ENCODE measurements at places on chromosomes 3 and 15.
A peak's percentile ranks its signal among the peaks of the same experiment; 100 is the strongest.

- H3K4me1 ChIP-seq, result no peaks in the 10 kb centered on the region
- peaks cover 3% of the 10 kb centered on the region for H3K27me3 ChIP-seq
- DNase-seq, result no peak
Measured at GRCh38 chr3:158918008-158918407, 116.2 kb downstream of the MFSD1 start.

DNA sequence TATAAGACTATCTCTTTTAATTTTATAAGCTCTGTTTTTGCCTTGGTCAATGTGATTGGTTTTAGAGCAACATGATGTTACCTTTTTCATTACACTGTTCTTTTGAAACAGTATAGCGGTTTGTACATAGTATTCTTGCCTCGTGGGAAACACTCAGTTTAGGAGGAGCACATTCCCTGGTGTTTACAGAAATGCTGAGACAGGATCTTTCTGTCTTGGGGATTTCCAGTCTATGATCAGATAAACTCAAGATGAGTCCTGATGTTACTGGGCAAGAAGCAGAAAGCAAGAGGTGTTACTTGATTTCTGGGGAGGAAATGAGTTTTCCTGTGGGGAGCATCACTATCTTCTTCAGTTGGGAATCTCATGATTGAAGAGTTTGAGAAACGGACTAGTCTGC is 2.5 kb downstream of the TMEM266 start:
- H3K36me3 ChIP-seq, result no peaks in the 10 kb centered on the region
- no peak overlapping the region for H3K4me3 ChIP-seq
- peaks cover 82% of the 10 kb centered on the region for H3K27me3 ChIP-seq
- H3K4me1 ChIP-seq, result peaks cover 54% of the 10 kb centered on the region

DNA sequence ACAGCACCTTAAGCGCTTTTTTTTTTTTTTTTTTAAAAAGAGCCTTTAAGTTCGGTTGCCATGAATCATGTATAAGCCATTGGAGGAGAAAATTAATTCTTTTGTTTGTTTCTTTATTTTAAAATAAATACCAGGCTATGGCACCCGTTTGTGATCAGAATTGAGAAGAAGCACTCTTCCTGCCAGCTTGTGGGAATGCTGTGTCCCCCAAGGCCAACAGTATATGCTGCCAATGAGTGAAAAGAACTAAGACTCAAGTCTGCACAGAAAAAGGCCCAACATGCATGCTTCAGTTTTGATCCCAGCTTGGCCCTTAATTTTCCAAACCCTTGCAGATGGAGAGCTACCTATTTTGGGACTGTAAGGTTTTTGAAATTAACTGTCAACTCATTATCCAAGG is 90.5 kb downstream of the LRRC3B start:
- H3K27ac ChIP-seq, result no peak overlapping the region
- H3K4me1 ChIP-seq, result no peaks in the 10 kb centered on the region
- DNase-seq, result no peak
- no peaks in the 10 kb centered on the region for H3K36me3 ChIP-seq

DNA sequence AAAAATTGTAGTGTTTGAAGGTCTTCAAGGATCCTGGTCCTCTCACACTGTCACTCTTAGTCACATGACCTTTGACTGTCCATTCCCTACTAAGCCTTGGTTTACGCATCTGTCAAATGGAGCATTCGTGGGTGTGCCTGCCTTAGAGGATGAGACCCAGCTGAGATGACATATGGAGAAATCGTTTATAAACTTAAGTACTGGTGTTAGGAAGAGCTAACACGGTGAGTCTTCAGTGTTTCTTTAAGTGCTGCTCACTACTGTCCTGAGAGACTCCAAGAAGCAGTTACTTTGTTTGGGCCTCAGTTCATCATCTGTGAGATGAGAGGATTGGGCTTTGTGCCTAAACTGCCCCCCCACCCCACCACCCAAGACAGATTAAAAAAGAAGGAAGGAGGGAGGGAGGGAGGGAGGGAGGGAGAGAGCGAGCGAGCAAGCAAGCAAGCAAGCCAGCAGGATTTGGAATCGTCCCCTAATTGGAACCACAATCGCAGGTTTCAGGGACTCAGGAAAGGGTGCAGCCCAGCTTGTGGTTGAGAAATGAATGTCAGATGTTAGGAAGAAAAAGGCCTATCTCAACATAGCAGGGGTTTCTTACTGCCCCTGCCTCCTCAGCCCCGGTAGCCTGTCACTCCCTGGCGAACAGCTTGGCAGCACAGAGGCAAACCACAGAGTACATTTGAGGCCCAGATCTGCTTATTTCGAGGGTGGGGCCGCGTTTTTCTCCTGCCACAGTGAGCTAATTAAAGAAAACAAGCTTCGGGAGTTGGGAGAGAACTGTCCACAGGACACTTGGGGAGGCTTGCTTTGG is 32.7 kb downstream of the SMAD3 start:
- H3K27ac ChIP-seq, result peak overlapping the region; percentile 93
- peaks cover 67% of the 10 kb centered on the region for H3K4me1 ChIP-seq
- H3K36me3 ChIP-seq, result peaks cover 50% of the 10 kb centered on the region
- no peaks in the 10 kb centered on the region for H3K27me3 ChIP-seq
- DNase-seq, result peak; percentile 61
- H3K4me3 ChIP-seq, result peak overlapping the region; percentile 78

- peak overlapping the region; percentile 99 for H3K27ac ChIP-seq
- H3K4me1 ChIP-seq, result peaks cover 30% of the 10 kb centered on the region
- no peaks in the 10 kb centered on the region for H3K27me3 ChIP-seq
- H3K36me3 ChIP-seq, result peaks cover 36% of the 10 kb centered on the region
- peak overlapping the region; percentile 98 for H3K4me3 ChIP-seq
Measured at GRCh38 chr3:15065550-15066007, 464 bp upstream of the MRPS25 start.

GRCh38 chr3:164250923-164251322 is 827.4 kb downstream of the SI start:
- DNase-seq, result no peak
- no peaks in the 10 kb centered on the region for H3K36me3 ChIP-seq
- no peaks in the 10 kb centered on the region for H3K4me1 ChIP-seq

DNA sequence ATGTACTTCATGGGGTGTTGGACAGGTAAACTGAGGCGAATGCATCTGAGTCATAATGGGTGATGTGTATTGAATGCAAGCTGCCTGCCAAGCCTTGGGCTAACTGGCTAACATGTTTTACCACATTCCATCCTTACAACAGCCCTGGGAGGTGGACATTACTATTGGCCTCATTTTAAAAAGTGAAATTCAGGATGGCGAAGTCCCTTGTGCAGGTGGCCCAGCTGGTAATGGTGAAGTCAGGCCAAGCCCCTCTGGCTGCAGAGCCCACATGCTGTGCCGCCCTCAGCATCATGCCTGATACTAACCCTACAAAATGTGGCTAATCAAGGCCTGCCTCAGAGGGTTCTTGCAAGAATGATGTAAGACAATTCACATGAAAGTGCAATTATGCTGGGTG is 60.0 kb upstream of the CHD2 start:
- peaks cover 46% of the 10 kb centered on the region for H3K4me1 ChIP-seq
- no peaks in the 10 kb centered on the region for H3K27me3 ChIP-seq
- DNase-seq, result no peak
- H3K36me3 ChIP-seq, result no peaks in the 10 kb centered on the region

- no peak for DNase-seq
- peak overlapping the region; percentile 96 for H3K27ac ChIP-seq
- H3K4me3 ChIP-seq, result peak overlapping the region; percentile 100
- peaks cover 60% of the 10 kb centered on the region for H3K36me3 ChIP-seq
- no peaks in the 10 kb centered on the region for H3K27me3 ChIP-seq
- peaks cover 53% of the 10 kb centered on the region for H3K4me1 ChIP-seq
Measured at GRCh38 chr15:84715441-84716035, 401 bp downstream of the SEC11A start.

GRCh38 chr15:63389902-63390670 is 8.4 kb upstream of the CA12 start:
- H3K4me1 ChIP-seq, result peaks cover 6% of the 10 kb centered on the region
- no peaks in the 10 kb centered on the region for H3K36me3 ChIP-seq
- H3K4me3 ChIP-seq, result no peak overlapping the region
- H3K27me3 ChIP-seq, result peaks cover 37% of the 10 kb centered on the region

- peaks cover 8% of the 10 kb centered on the region for H3K27me3 ChIP-seq
- H3K4me1 ChIP-seq, result no peaks in the 10 kb centered on the region
- no peak overlapping the region for H3K27ac ChIP-seq
- H3K4me3 ChIP-seq, result no peak overlapping the region
Measured at GRCh38 chr3:156964577-156964976, 138.4 kb downstream of the LEKR1 start.

- DNase-seq, result no peak
- H3K4me1 ChIP-seq, result peaks cover 3% of the 10 kb centered on the region
- no peak overlapping the region for H3K4me3 ChIP-seq
Measured at GRCh38 chr15:31283043-31283442, 43.6 kb upstream of the KLF13 start.

GRCh38 chr3:42497009-42497731 is 5.3 kb upstream of the VIPR1 start:
- DNase-seq, result peak; percentile 13
- H3K27me3 ChIP-seq, result peaks cover 31% of the 10 kb centered on the region

- DNase-seq, result no peak
- H3K4me3 ChIP-seq, result no peak overlapping the region
- no peaks in the 10 kb centered on the region for H3K27me3 ChIP-seq
Measured at GRCh38 chr3:172067837-172068440, 28.6 kb downstream of the FNDC3B start.

DNA sequence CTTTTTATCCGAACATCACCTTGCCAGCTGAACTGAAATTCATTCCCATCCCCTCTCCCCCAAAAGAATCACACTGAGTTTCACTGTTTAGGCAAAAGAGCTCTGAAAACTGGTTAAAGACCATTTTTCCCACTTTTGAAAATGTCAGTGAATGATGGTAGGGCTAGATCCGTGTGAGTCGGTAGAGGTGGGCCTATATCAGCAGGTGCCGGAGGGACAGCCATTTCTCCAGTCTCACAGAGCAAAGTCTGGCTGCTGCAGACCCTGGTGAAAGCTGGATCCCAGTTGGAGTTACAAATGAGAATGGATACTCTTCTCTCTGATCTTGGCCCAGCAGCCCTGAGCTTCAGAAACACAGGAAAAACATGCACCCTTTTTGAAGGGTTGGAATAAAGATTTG is 10.9 kb downstream of the ENTPD3 start:
- H3K4me3 ChIP-seq, result no peak overlapping the region
- H3K4me1 ChIP-seq, result no peaks in the 10 kb centered on the region
- no peaks in the 10 kb centered on the region for H3K27me3 ChIP-seq
- peaks cover 3% of the 10 kb centered on the region for H3K36me3 ChIP-seq

GRCh38 chr3:155602307-155602706 is 142.6 kb downstream of the PLCH1 start:
- H3K4me1 ChIP-seq, result peaks cover 2% of the 10 kb centered on the region
- no peak for DNase-seq
- no peaks in the 10 kb centered on the region for H3K36me3 ChIP-seq
- H3K4me3 ChIP-seq, result no peak overlapping the region
- no peaks in the 10 kb centered on the region for H3K27me3 ChIP-seq

- H3K27me3 ChIP-seq, result peaks cover 5% of the 10 kb centered on the region
- H3K4me1 ChIP-seq, result no peaks in the 10 kb centered on the region
Measured at GRCh38 chr3:186454881-186455703, 89.1 kb downstream of the CRYGS start.

DNA sequence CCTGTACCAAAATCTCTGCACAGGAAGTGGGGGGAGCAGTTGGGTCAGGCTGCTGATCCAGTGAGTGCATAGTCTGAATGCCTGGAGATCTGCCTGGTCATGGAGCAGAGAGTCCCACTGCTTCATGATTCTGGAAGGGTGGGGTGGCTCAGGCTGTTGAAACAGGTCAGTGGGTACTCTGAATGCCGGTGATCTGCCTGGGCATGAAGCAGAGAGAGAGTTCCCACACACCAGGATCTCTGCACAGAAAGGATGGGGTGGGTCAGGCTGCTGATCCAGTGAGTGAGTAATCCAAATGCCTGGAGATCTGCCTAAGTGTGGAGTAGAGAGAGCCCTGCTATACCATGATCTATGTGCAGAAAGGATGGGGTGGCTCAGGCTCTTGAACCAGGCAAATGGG is 16.1 kb upstream of the GCSAM start:
- no peak for DNase-seq
- no peak overlapping the region for H3K4me3 ChIP-seq
- H3K27ac ChIP-seq, result no peak overlapping the region
- peaks cover 3% of the 10 kb centered on the region for H3K4me1 ChIP-seq
- peaks cover 14% of the 10 kb centered on the region for H3K36me3 ChIP-seq
- no peaks in the 10 kb centered on the region for H3K27me3 ChIP-seq

- no peak overlapping the region for H3K27ac ChIP-seq
- DNase-seq, result no peak
- H3K27me3 ChIP-seq, result no peaks in the 10 kb centered on the region
- no peak overlapping the region for H3K4me3 ChIP-seq
- no peaks in the 10 kb centered on the region for H3K36me3 ChIP-seq
- H3K4me1 ChIP-seq, result peaks cover 1% of the 10 kb centered on the region
Measured at GRCh38 chr3:99953596-99953995, 135.9 kb downstream of the CMSS1 start.

DNA sequence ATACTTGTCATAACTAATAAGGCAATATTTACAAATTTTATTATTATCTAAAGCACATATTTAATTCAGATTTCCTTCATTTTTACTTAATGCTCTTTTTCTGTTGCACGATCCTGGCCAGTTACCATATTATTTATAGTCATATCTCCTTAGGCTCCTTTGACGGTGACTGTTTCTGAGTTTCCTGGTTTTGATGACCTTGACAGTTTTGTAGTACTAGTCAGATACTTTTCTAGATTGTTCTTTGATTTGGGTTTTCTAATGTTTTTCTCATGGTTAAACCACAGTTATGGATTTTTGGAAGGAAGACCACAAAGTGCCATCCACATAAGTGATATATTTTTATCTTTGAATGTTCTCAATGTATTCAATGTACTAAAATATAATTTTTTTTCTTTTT is 171.0 kb upstream of the NANOGP8 start:
- no peak for DNase-seq
- H3K27ac ChIP-seq, result no peak overlapping the region
- no peaks in the 10 kb centered on the region for H3K27me3 ChIP-seq
- H3K4me3 ChIP-seq, result no peak overlapping the region
- H3K36me3 ChIP-seq, result no peaks in the 10 kb centered on the region
- H3K4me1 ChIP-seq, result no peaks in the 10 kb centered on the region

DNA sequence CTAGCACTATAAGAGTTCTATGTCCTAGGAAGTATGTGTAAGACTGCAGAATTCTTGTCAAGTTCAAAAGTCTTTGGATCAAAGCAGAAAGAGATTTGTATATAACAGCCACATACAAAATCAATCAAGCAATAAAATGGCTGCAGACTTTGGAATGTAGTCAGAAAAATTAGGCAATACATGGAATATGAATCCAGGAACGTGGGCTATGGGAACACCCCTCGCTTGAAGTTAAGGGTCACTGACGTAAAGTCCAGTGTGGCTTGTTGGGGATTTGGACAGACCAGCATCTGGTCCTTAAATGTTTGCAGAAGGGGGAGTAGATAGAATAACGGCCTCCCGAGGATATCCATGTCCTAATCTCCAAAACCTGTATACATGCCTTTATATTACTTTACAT is 178.6 kb downstream of the ADAMTS9 start:
- H3K4me1 ChIP-seq, result peaks cover 3% of the 10 kb centered on the region
- H3K4me3 ChIP-seq, result no peak overlapping the region
- H3K27ac ChIP-seq, result no peak overlapping the region
- no peaks in the 10 kb centered on the region for H3K36me3 ChIP-seq
- peaks cover 4% of the 10 kb centered on the region for H3K27me3 ChIP-seq

DNA sequence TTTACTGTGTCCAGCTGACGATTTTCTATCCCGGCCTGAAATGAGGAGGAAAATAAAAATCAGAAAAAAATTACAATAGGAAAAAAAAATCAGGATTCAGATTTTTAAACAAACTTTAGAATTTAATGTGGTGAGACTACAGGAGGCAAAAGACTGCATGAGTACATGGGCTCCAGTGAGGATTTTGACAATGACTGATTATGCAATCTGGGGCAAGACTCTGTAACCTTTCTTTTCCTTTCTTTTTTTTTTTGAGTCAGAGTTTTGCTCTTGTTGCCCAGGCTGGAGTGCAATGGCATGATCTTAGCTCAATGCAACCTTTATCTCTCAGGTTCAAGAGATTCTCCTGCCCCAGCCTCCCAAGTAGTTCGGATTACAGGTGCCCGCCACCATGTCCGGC is 29.9 kb downstream of the SPG11 start:
- peak overlapping the region; percentile 63 for H3K4me3 ChIP-seq
- H3K4me1 ChIP-seq, result peaks cover 29% of the 10 kb centered on the region
- peaks cover 85% of the 10 kb centered on the region for H3K36me3 ChIP-seq
- H3K27me3 ChIP-seq, result no peaks in the 10 kb centered on the region

All from activated T-cell treated with anti-CD3 and anti-CD28 coated beads, Interleukin-2, amount 50 U/mL, for 24 hours (primary cell).